A549 treated with CORT108297 at 1 μM for 4 hours (cell line): ENCODE measurements at places on chromosomes 2 and 18. TPM values are rescaled to one million over a fixed set of nuclear protein-coding genes. Genes with fewer than 3 reads are reported as not detected.

ANKRD29 gene
- 9.7 to 16.4 TPM (median 13.6 TPM) in 5 replicates for total RNA-seq

SMAD2 gene
- total RNA-seq = 54.8 to 72.5 TPM (median 66.0 TPM) in 5 replicates

DYSF gene
- total RNA-seq = 0.50 to 1.2 TPM (median 0.67 TPM) in 5 replicates

SCN7A gene
- 0.01 TPM in 1 of 5 replicates, not detected in the others for total RNA-seq

GPR45 gene
- not detected in 5 replicates for total RNA-seq

LOXHD1 gene
- not detected in 5 replicates for total RNA-seq

SNED1 gene
- 0.18 to 0.62 TPM (median 0.55 TPM) in 5 replicates for total RNA-seq

RIT2 gene
- total RNA-seq = not detected in 5 replicates

SERPINB13 gene
- not detected in 5 replicates for total RNA-seq

TMEM18 gene
- 37.4 to 50.2 TPM (median 45.9 TPM) in 5 replicates for total RNA-seq

CNGA3 gene
- 0.06 TPM in 1 of 5 replicates, not detected in the others for total RNA-seq

ARHGAP15 gene
- total RNA-seq = 0.25 TPM in 1 of 5 replicates, not detected in the others

GCKR gene
- 0.13 to 0.58 TPM (median 0.30 TPM) in 5 replicates for total RNA-seq

WDR54 gene
- total RNA-seq = 71.7 to 93.6 TPM (median 91.4 TPM) in 5 replicates

RPRM gene
- total RNA-seq = 0.05 to 0.09 TPM in 2 of 5 replicates, not detected in the others

SGO2 gene
- 11.9 to 16.2 TPM (median 13.7 TPM) in 5 replicates for total RNA-seq

ESPNL gene
- 0.12 to 0.36 TPM (median 0.22 TPM) in 5 replicates for total RNA-seq

LOXL3 gene
- 0.22 to 0.37 TPM (median 0.33 TPM) in 5 replicates for total RNA-seq

ANKRD62 gene
- not detected in 5 replicates for total RNA-seq

KHK gene
- total RNA-seq = 7.5 to 11.0 TPM (median 9.5 TPM) in 5 replicates

COX5B gene
- 267 to 330 TPM (median 317 TPM) in 5 replicates for total RNA-seq

CDK15 gene
- not detected in 5 replicates for total RNA-seq

ATP5F1A gene
- 304 to 342 TPM (median 310 TPM) in 5 replicates for total RNA-seq

EN1 gene
- total RNA-seq = 0.54 to 1.3 TPM (median 1.1 TPM) in 5 replicates

TANC1 gene
- 7.4 to 9.9 TPM (median 8.9 TPM) in 5 replicates for total RNA-seq

MYO5B gene
- total RNA-seq = 10.0 to 12.3 TPM (median 11.0 TPM) in 5 replicates

LYG1 gene
- 0.82 to 2.2 TPM (median 1.4 TPM) in 5 replicates for total RNA-seq

RPL37A gene
- 5,035 to 5,500 TPM (median 5,162 TPM) in 5 replicates for total RNA-seq

IL1R1 gene
- 22.9 to 40.2 TPM (median 34.7 TPM) in 5 replicates for total RNA-seq

AGFG1 gene
- 106 to 132 TPM (median 120 TPM) in 5 replicates for total RNA-seq

PFN4 gene
- total RNA-seq = 0.77 to 1.9 TPM (median 1.2 TPM) in 5 replicates

CDK5R2 gene
- 1.6 to 3.0 TPM (median 2.4 TPM) in 5 replicates for total RNA-seq

EVA1A gene
- 10.7 to 13.6 TPM (median 11.5 TPM) in 5 replicates for total RNA-seq
